ENCODE measurements at places on chromosomes 5 and 9.

DNA sequence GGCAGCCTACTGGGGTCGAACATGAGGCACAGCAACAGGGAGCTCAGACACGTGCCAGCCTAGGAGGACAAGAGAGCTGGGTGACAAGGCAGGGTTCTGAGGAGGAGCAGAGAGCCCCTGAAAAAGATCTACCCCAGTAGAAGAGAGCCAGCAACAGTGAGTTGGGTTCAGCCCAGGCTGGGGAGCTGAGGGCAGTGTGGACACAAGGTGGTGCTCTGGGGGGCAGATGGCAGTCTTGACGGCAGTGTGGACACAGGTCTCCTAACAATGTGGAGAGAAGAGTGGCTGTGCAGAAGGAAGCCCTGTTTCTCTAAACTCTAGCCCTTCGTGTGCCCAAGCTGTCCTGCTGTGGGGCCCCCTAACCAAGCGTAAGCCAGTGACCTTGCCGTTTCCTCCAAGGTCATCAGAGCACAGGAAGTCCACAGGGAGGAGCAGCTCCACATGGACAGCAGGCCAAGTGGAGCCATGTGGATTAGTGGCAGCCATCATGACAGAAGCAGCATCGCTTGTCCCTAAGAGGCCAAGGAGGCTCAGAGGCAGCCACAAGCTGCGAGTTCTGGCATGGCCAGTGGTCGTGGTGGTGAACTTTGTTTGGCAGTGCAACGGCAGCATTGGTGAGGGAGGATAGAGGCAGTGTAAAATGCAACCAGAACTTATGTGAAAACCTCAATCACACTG is 25.1 kb upstream of the LMX1B start:
- no peak for DNase-seq

- no peak for DNase-seq
Measured at GRCh38 chr9:76725885-76726284, 38.4 kb upstream of the PCA3 start.

DNA sequence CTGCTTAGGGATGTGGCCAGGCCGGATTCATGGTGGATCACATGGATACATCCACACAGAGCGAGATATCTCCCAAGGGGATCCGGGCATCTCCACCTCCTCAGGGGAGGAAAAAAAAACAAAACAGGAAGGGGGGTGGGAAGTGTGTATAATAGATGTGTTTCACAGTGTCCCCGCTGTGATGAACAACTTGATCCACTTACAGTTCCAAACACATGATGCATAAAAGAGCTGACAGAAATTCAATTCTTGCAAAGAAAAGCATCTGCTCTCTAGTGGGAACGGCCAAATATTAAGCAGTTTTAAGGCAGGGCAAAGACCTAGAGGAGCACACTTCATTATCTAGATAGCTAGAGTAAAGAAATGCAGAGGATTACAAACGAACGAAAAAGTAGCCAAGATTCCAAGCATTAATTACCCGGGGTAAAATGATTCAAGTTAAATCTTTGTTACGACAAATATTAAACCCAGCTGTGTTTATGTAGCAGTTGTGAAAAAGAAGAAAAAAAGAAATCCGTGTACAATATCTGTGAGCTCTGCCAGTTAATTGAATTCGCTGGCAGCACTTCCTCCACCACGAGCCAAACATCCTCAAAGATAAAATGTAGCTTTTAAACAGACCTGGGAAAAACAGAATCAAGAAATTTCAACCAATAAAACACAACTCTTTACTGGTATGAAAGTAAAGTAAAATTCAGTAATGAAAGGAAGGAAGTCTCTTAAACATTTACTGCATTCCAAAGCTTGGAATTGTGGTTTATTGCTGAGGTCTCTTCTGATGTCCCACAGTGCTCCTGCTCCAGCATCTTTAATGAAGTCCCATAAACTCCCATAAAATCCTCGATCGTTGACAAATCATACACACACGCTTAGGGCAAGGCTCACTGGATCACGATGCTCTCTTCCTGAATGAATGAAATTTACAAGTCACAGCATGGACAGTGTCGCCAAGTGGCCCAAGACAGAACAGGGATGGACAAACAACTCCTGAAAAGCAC is 213.0 kb downstream of the CRB2 start:
- peak; percentile 45 for DNase-seq

- DNase-seq = no peak
Measured at GRCh38 chr5:139700711-139701055, 52.5 kb downstream of the CXXC5 start.

DNA sequence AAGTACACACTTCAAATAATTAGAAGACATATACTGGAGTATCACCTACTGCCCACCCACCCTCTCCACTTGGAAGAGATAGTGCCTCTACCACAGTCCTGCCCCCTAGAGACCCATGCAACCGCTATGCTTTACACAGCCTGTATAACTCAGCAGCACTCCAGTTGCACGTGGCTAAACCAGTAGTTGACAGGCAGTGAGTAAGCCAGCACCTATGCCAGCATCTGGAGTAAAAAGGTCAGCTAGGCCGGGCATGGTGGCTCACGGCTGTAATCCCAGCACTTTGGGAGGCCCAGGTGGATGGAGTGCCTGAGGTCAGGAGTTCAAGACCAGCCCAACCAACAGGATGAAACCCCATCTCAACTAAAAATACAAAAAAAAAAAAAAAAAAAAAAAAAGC is 356.4 kb downstream of the NR2F1-AS1 start:
- no peak for DNase-seq

- peak; percentile 24 for DNase-seq
Measured at GRCh38 chr5:74598731-74599130, 41.8 kb downstream of the ENC1 start.

GRCh38 chr9:114031948-114032840 is 45.9 kb downstream of the AMBP start:
- DNase-seq = no peak

DNA sequence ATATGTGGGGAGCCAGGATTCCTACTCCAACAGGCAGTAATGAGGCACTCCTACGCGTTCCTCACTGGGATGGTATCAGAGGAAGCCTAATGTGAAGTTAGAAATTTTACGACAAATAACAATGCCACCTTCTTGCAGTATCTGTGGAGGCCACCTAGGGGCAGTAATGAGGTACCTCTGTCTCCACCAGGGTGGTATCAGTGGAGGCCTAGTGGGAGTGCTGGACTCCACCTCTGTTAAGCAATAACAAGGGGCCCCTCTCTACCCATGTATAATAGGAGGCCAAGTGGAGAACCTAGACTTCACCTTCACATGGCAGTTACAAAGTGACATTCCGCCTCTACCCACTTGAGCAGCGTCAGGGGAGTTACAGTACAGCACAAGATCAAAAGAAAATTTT is 147.9 kb downstream of the PLPPR1 start:
- DNase-seq = peak; percentile 1

DNA sequence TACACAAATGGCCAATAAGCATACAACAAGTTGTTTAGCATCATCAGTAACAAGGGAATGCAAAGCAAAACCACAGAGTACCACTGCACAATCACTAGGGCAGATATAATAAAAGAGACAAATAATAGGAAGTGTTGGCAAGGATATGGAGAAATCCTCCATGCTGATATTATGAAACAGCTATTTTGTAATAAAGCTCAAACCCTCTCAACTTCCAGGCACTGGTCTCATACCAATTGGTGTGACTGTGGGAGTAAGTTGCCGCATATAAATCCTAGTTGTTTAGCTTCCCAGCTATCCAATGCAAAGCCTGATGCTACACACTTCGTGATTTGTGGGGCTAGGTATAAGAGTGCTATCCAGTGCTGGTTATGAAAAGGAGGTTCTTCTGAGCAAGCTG is 88.6 kb downstream of the SMIM23 start:
- peak; percentile 15 for DNase-seq

DNA sequence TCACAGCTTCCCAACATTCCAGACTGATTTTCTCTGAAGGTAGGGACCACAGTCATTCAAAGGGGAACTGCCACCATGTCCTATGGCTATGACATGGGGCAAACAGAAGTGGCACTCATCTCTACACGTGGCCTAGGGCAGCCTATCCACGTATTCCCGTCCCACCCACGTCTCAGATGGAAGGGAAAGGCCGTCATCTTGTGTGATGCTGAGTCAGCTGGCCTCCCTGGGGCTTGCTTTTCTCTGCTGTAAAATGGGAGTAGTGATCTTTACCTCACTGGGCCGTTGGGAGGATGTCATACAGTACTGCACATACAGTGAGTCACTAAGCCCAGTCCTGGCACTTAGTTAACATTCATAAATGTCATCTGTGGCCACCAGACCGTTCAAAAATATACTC is 72.3 kb downstream of the RAPGEF1 start:
- peak; percentile 30 for DNase-seq

- DNase-seq = no peak
Measured at GRCh38 chr9:98140503-98140902, 21.5 kb upstream of the TRIM14 start.
